HT-29 (cell line): ENCODE measurements at places on chromosomes 3 and 15.
A peak's percentile ranks its signal among the peaks of the same experiment; 100 is the strongest.

- no peak for DNase-seq
Observed at GRCh38 chr3:72411126-72411525, 437.1 kb downstream of the SHQ1 start.

DNA sequence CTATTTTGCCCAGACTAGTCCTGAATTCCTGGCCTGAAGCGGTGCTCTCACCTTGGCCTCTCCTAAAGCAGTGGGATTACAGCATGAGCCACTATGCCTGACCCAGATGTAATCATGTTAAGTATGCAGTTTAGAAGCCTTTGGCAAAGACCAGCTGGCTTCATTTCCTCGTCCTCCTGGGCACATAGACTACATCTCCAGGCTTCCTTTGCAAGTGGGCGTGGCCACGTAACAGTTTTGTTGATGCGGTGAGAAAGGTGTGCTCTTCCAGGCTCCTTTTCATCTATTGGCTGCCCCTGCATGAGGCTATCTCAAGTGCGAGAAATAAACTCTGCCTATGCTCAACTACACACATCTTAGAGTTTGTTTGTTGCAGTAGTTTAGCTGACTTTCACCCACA, 13.0 kb downstream of the SV2B start:
- DNase-seq = no peak

- peak; percentile 61 for DNase-seq
Observed at GRCh38 chr3:12759097-12759679, at the start of gene TMEM40. TMEM40 (minus strand) TSS chr3:12759259; CDS start chr3:12749832, 9,427 bp downstream.

GRCh38 chr15:40988156-40988555, 34.9 kb downstream of the CHAC1 start:
- no peak for DNase-seq

GRCh38 chr15:98043160-98044014, 82.9 kb downstream of the ARRDC4 start:
- no peak for DNase-seq

GRCh38 chr15:42354824-42355223, 4.5 kb upstream of the CAPN3 start:
- DNase-seq = no peak

DNA sequence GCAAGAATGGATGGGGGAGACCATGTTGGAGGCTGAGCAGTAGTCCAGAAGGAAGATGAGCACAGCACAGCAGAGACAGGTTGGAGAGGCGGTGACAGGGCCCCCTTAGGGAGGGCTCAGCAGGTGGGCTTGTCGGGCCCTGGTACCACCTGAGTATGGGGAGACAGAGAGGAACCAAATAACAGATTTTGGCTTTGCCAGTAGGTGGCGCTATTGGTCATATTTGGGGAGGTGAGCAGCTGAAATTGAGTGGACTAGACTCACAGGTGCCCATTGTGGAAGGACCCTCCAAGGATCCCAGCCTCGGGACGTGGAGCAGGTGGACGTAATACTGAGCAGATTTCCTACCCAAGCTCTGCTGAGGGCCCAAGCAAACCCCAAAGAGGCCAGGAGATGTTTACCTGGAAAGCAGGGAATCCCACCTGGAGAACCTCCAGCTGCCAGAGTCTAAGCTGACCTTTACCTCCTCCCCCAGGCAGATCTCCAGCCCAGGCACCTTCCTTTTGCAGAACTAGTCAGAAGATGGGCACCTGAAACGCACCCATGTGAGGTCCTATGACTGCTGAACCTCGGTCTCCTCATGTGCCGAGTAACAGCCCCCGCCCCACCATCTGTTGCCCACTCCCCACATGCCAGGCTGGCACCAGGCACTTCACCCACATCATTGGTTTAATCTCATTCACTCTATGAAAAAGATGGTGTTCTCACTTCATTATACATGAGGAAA, 24.6 kb upstream of the CORO2B start:
- peak; percentile 86 for DNase-seq

- no peak for DNase-seq
Observed at GRCh38 chr15:79132770-79133169, 42.2 kb upstream of the RASGRF1 start.

GRCh38 chr3:154040283-154040682, 80.9 kb upstream of the ARHGEF26 start:
- DNase-seq = peak; percentile 55

- DNase-seq = no peak
Observed at GRCh38 chr15:49900903-49901235, 218.2 kb downstream of the ATP8B4 start.

GRCh38 chr3:46642971-46643370, 30.6 kb downstream of the FAM240A start:
- no peak for DNase-seq

DNA sequence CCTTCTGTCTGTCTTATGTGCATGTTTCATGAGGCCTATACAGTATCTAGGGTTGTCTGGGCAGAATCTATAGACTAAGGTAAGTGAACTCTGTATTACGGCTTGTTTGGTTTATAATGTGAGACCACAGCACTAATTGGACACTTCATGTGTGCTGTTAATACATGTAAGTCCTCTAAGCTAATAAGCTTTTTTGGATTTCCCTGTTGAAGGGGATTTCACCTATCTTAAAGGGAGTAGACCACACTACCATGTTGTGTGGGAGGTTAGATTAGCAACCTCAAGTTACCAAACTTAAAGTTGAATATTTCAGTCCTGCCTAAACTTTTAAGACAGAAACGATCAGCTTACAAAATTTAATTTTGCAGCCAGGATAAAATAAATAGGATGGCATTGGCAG, 189.8 kb upstream of the GOLIM4 start:
- no peak for DNase-seq

DNA sequence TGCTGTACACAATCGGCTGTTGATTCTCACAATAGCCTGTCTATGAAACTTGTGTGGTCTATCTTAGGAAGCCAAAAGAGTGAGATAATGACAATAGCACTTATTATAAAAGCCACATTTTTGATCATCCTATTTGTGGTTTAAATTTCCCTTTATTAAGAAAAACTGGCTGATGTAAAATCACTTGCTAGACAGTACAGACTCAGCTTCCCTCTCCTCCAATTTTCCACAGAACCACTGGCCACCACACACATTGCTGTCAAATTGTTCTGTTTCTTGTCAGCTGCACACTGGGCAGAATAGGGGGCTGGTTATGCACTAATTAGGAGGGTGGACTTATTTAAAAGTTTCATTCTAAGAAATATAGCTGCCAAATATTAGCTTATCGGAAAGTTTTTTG, 425.9 kb downstream of the EPHA3 start:
- DNase-seq = no peak
